ENCODE measurements at places on chromosomes 5 and 9.

- no peak for DNase-seq
Measured at GRCh38 chr5:27830546-27830945, 792.2 kb upstream of the CDH9 start.

GRCh38 chr9:136544964-136545691, 720 bp downstream of the NOTCH1 start:
- DNase-seq, result no peak

DNA sequence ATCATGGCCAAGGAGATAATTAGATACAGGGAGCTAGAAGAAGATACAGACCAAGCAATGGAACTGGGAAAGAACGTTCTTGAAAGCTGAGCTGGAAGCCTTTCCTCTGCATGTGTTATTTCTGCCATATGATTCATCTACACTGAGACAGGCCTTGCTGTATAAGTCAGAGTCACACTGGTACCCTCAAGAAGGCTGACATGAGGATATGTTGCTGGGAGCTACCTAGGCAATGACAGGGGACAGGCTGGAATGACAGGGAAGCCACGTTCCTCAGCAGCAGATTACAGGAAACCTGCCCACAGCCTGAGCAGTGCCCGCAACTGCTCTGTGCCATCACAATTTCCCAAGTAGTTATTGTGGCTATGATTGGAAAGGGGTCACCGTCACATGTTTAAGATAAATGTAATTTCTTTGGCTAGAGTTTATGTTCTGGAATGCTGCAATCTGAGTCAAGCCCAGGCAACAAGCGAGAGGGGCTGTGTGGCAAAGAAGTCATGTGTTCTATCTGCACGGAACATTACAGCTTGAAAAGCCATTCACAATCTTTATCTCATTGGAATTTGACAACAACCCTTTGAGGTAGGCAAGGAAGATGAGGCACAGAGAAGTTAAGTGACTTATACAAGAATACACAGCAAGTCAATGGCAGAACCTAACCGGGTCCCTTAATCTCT, 108.2 kb downstream of the TTLL11 start:
- DNase-seq, result no peak

DNA sequence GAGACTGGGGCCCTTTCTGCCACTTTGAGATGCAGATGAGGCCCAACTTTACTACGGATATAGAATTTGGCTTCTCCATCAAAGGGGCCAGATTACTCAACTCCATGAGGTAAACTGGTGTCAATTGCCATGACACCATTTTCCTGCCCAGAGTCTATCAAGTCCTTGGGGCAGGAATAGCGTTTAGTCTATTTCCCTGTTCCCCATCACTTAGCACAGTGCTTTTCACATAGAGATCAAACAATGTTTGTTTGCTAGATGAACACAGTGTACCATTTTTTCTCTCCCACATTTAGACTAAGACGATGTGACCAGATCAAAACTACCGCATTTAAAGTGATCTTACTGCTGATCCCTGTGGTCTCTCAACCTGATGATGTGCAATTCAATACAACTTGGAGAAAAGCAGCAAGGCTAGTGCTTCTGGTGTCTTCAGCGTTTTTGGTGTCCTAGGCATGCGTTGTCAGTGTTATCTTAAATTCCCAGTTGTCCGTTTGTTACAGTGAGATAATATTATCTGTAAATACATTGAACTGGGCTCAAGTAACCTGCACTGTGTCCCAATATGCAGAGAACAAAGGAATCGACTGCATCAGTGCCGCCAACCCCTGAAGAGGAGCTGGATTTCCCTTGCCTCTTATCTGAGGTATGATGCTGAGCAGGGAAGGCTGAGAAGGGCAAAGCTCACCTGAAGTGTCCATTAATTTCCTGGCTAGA, 446.2 kb downstream of the PLK2 start:
- no peak for DNase-seq

GRCh38 chr5:74642543-74642863, 2.0 kb upstream of the ENC1 start:
- no peak for DNase-seq

GRCh38 chr9:98806394-98807035, 955 bp upstream of the GALNT12 start:
- DNase-seq, result no peak

DNA sequence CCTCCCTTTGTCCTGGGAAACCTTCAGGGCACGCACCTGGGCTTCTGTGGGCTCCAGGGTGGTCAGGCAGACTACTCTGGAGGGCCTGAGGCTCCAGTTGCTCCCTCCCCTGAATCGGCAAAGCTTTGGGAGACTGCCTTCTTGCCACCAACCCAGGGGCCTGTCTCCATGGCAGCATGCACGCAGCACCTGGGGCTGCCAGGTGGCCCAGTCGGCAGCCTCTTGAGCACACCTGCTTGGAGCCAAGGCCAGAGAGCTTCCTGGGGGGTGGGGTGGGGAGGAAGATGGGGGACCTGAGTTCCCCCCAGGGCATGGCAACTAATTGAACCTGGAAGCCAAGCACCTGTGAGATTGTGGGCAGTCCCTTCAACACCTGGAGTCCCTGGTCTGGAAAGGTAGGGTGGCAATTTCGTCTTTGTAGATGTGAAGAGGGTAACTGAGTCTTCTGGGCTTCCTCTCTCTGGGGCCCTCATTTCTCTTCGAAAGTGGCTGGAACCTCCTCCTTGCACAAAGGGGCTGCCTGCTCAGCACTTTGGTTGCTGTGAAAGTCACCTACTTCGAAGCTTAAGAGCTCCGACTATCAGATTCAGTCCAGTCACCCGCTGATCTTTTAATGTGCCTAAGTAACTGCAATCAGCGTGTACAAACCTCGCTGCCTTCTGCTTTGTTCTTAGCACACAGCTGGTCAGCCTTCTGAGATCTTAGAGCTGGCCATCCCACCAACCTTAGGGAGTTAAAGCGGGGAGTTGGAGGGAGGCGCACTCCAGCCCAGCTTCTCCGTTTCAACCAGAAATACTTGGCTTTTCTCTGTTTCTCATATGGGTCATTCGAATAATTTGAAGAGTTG, 4.0 kb downstream of the RNF183 start:
- DNase-seq, result no peak

- no peak for DNase-seq
Measured at GRCh38 chr5:145918397-145918796, 18.0 kb upstream of the SH3RF2 start.

DNA sequence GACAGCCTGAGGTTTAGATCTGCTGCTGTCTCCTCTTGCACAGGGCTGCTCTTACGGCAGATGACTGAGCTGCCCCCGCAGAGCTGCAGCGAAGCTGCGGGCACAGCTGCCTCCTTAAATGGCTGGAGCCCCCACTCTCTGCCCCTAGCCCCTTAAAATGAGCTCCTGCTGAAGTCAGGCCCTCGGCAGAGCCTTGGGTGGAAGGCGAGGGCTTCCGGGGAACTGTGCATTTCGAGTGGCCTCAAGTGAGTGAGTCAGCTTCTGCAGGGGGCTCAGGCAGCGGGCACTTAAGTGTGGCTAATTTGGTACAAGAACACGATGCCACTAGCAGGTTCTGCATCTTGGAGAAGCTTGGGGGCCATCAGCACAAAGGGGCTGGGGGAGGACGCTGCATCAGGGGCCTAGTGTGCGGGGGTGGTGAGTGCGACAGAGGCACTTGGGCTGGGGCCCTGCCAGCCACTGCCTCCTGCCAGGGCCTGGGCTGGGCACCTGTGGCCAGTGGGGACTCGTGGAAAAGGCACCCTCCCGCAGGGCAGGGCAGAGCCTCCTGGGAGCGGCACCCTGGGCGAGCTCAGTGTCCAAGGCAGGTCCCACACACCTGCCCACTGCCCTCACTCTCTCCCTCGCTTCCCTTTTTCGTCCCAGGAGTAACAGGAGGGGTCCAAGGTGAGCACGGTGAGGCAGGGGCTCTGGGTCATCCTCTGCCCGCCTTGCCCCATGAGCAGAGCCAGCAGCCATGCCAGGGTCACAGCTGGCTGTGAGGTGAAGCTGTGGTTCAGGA, 28.8 kb upstream of the RNU6ATAC start:
- DNase-seq, result no peak

GRCh38 chr5:124133406-124133805, 613.0 kb downstream of the ZNF608 start:
- DNase-seq, result no peak

DNA sequence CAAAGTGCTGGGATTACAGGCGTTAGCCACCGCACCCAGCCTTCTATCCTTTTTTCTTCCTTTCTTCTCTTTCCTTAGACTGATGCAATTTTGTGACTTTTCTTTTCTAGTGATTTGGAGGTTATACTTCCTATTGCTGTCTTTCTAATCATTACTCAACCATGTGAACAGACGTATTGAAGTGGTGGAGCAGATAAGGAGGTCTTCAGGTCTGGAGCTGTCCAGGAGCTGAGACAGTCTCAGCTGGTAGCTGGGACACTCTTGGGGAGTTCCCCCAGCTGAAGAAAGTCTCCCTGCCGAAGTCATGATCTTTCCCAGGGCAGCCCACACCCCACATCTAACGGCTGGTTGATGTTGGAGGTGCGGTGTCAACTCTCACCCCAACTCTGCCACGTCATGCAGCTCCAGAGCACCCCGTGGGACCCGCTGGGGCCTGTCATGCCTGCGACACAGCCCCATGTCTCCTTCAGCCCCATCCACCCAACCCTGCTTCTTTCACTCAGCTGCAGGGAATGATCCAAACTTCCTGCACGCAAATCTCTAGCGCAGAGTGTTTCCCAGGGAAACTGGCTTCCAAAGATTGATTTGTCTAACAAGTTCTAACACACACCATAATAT, 41.1 kb downstream of the NSUN2 start:
- no peak for DNase-seq

DNA sequence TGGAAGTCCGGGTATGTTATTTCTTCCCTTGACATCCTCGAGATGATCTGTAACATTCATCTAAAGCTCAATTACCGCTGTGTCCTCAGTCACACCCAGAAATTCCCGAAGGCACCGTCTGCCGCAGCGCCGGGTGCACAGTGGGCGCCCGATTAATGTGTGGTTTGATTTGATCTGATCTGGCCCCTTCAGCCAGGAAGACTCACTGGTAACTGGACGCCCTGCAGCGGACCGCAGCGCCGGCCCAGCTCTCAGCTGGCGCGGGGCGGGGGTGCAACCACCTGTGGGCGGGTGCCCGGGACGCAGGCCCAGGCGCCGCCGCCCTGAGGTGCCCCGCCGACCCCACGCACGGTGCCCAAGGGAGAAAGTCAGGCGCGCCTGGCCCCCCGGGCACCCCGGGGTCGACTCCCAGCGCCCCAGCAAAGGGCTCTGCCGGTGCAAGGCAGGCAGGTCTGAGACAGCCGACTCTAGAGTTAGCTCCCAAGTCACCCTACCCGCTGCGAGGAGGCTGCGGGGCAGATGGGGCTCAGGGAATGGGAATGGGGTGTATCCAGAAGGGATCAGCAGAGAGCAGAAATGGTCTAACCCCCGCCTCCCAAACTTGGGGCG, 1.7 kb downstream of the EPB41L4B start:
- no peak for DNase-seq

- no peak for DNase-seq
Measured at GRCh38 chr9:3746296-3747275, 220.8 kb upstream of the RFX3 start.

DNA sequence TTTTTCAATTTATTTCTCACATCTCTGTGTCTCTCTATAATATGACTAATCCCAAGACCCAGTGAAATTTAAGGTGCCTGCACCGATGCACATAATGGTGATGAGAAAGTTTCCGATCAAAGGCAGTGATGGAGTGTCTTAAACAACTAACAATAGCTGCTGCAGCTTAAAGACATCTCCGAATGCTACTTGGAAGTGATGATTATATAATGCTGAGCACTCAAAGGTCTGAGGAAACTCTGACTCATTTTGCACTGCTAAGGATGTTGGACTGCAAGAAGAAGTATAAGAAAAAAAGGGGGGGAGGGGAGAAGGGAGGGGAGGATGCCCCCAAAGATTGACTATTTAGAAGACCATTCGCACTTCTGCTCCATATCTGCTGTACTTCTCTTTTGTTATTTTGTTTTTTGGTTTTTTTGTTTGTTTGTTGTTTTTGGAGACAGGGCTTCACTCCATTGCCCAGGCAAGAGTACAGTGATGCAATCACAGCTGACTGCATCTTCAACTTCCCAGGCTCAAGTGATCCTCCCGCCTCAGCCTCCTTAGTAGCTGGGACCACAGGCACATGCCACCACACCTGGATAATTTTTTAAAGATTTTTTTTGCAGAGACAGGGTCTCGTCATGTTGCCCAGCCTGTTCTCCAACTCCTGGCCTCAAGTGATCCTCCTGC, 192.2 kb downstream of the HSD17B3 start:
- no peak for DNase-seq

- no peak for DNase-seq
Measured at GRCh38 chr5:29899583-29899982, 1293.9 kb upstream of the CDH6 start.

DNA sequence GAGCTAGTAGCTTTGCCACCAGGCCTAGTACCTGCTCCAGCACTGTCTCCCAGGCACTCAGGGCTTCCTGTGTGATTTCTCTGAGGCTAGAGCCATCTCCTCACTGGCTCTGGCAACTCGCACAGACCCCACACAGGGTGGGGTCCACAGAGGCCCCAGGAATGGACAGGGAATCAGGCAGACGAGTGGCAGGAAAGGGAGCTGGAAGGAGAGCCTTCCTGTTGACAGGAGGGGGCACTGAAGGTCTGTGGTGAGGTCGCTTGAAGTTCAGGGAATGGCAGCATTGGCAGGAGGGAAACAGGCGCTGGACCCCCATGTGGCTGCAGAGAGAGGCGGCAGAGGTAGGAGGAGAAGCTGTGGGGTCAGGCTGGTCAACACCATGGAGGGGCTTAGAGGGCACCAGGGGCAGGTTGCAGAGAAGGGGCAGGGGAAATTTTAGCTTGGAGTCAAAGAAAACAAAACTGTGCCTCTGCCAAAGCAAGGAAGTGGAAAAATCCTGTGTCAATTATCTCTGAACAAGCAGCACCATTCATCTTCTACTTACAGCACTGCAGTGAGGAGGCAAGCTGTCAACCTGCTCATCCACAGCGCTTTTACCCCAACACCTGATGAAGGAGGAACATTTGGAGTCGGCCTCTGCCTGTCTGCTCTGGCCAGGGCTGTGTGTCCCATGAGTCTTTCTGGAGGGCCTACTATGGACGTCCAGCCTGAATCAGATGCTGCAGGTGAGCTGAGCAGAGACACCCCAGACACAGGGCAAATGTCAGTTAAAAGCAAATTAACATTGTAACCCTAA, 270.2 kb downstream of the FSTL4 start:
- no peak for DNase-seq

DNA sequence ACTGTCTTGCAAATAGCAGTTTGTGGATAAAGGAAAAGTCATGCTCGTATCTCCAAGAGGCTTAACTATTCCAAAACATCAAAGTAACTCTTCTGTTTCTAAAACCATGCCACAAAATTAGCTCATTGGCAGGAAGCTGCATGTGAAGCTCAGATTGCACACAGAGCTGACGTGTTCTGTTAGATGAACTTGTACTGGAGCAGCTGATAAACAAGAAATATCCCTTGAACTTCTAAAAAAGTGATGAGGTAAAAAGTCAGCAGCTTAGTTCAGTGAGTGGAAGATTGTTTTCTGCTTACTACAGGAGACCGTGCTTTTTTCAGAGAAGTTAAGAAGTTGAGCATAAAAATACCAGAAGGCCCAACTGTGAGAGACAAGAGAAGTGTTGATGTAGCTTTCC, 113.2 kb downstream of the SLC12A2 start:
- DNase-seq, result no peak

Data from iPS-NIHi11 (cell line).